ENCODE measurements at places on chromosomes 12 and 14. TPM values are rescaled to one million over a fixed set of nuclear protein-coding genes. Genes with fewer than 3 reads are reported as not detected.

GRCh38 chr14:77485901-77486678 is 12.5 kb downstream of the ISM2 start:
- DNase-seq, result no peak
- H3K4me3 ChIP-seq, result no peak overlapping the region

ACRBP gene
- total RNA-seq, result 3.9 TPM

TPPP2 gene
- total RNA-seq, result not detected

HOTAIR gene
- total RNA-seq, result not detected

- H3K27ac ChIP-seq, result no peak overlapping the region
- no peak for DNase-seq
- H3K4me3 ChIP-seq, result no peak overlapping the region
- H3K4me1 ChIP-seq, result no peaks in the 10 kb centered on the region
Observed at GRCh38 chr14:21860172-21860571, 186.6 kb upstream of the OR4E1 start.

DNA sequence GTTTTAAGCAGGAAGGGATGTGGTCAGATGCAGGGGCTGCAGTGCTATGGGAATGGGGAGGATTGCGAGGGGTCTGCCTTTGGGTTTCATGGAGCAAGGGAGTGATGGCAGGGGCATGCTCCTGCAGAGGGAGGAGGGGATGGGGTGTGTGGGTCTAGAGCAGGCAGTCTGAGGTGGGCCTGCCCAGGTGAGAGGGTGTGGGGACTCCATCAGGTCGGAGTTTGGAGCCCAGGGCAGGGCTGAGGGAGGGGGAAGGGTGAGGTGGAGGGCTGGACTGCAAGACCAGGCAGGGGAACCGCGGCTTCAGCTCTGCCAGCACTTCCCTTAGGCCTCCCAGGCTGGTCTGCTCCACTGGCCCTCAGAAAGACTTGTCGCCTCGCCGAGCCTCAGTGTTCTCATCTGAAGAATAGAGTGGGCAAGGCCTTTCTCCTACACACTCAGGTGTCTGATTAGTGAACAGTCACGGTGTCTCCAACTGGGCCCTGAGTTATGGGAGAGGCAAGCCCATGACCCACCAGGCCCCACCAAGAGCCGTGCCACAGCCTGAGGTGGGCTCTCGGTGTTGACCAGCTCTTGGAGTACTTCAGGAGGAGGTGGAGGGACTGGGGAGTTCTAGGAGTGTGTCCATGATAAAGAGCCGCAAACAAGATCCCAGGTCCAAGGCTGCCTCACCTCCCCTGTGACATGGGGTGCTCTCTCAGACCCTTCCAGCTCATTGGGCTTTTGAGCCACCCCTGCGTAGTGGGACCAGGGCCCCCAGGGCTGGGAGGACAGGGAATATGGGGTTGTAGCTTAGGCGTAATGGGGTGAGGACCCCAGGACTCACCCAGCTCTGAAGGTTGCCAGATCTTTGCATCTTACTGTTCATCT is 20.1 kb upstream of the KRT80 start:
- no peaks in the 10 kb centered on the region for H3K27me3 ChIP-seq
- H3K36me3 ChIP-seq, result no peaks in the 10 kb centered on the region
- no peak overlapping the region for H3K27ac ChIP-seq
- no peak overlapping the region for H3K4me3 ChIP-seq
- H3K4me1 ChIP-seq, result peaks cover 42% of the 10 kb centered on the region
- no peak for DNase-seq

GUCY2C gene
- total RNA-seq, result 0.10 TPM

GRCh38 chr12:14961466-14962152 is at the start of gene ARHGDIB:
ARHGDIB (minus strand) TSS chr12:14961601; CDS start chr12:14950712, 10,889 bp downstream.
- no peaks in the 10 kb centered on the region for H3K27me3 ChIP-seq
- H3K4me1 ChIP-seq, result no peaks in the 10 kb centered on the region
- H3K36me3 ChIP-seq, result no peaks in the 10 kb centered on the region
- H3K27ac ChIP-seq, result no peak within 1 kb of the TSS
- peak within 1 kb of the TSS; percentile 26 for H3K4me3 ChIP-seq
- DNase-seq, result no peak

VASH1 gene
- total RNA-seq, result 26.9 TPM

GRCh38 chr14:77055981-77056380 is 27.5 kb upstream of the IRF2BPL start:
- H3K27me3 ChIP-seq, result no peaks in the 10 kb centered on the region
- no peaks in the 10 kb centered on the region for H3K36me3 ChIP-seq

GRCh38 chr14:24798911-24799462 is 165.0 kb upstream of the GZMB start:
- no peaks in the 10 kb centered on the region for H3K4me1 ChIP-seq
- no peak for DNase-seq

- DNase-seq, result no peak
- no peaks in the 10 kb centered on the region for H3K4me1 ChIP-seq
- H3K27ac ChIP-seq, result no peak overlapping the region
- H3K4me3 ChIP-seq, result no peak overlapping the region
- H3K27me3 ChIP-seq, result no peaks in the 10 kb centered on the region
Observed at GRCh38 chr12:64004641-64005040, 160.1 kb downstream of the SRGAP1 start.

- no peak overlapping the region for H3K4me3 ChIP-seq
- H3K4me1 ChIP-seq, result peaks cover 34% of the 10 kb centered on the region
- H3K27me3 ChIP-seq, result no peaks in the 10 kb centered on the region
- DNase-seq, result no peak
Observed at GRCh38 chr12:3195859-3196483, 118.8 kb downstream of the TSPAN9 start.

PLXNC1 gene
- 53.3 TPM for total RNA-seq

INSM2 gene
- 0.17 TPM for total RNA-seq

GRCh38 chr14:59852350-59852749 is 18.2 kb downstream of the RTN1 start:
- H3K27me3 ChIP-seq, result no peaks in the 10 kb centered on the region
- H3K4me3 ChIP-seq, result no peak overlapping the region
- no peak for DNase-seq
- no peak overlapping the region for H3K27ac ChIP-seq
- H3K4me1 ChIP-seq, result no peaks in the 10 kb centered on the region

FAM181A gene
- total RNA-seq, result 3.5 TPM

DNA sequence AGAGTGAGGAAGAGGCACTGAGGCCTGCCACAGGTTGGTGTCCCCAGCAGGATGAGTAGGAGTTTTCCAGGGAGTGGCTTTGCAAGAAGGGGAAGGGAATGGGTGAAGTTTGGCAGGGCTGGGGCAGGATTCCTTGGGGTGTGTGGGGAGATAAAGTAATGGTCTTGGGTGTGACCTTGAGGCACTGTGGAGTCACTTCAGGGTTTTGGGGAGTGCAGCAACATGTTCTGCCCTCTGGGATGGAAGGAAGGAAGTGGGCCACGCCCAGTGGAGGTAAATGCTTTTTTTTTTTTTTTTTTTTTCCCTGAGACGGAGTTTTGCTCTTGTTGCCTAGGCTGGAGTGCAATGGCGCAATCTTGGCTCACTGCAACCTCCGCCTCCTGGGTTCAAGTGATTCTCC is 108.9 kb downstream of the ADCK1 start:
- H3K27me3 ChIP-seq, result no peaks in the 10 kb centered on the region
- no peak overlapping the region for H3K27ac ChIP-seq
- DNase-seq, result no peak
- H3K4me3 ChIP-seq, result no peak overlapping the region
- peaks cover 17% of the 10 kb centered on the region for H3K4me1 ChIP-seq

CDH24 gene
- 17.1 TPM for total RNA-seq

GRCh38 chr12:108690191-108690518 is 41.2 kb downstream of the CORO1C start:
- DNase-seq, result no peak
- no peak overlapping the region for H3K4me3 ChIP-seq
- peak overlapping the region; percentile 99 for H3K27ac ChIP-seq

DNA sequence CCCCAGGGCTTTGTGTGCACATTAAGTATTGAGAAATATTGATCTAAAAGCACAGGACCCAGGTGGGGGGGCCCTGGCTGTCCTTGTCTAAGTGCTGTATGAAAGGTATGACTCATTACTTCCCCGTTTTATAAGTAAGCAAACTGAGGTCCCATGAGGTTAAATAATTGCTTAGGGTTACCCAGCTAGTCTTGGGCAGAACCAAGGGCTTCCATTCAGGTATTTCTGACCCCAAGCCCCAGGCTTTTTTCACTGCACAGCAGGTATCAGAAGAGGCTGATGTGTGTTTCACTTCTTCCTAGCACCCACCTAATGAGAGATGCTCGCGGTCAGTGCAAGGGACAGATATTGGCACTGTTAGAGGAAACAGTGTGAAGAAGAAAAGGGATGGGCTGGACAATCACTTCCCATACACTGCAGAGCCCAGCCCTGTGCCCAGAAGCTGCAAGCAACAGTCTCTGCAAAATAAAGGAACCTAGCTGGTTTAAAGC is 4.7 kb upstream of the TC2N start:
- H3K36me3 ChIP-seq, result no peaks in the 10 kb centered on the region
- no peak overlapping the region for H3K4me3 ChIP-seq
- no peak overlapping the region for H3K27ac ChIP-seq
- no peak for DNase-seq

GRCh38 chr14:55128386-55129085 is 516 bp upstream of the LGALS3 start:
- peaks cover 27% of the 10 kb centered on the region for H3K27me3 ChIP-seq
- H3K4me1 ChIP-seq, result peaks cover 10% of the 10 kb centered on the region
- H3K27ac ChIP-seq, result no peak overlapping the region
- DNase-seq, result no peak
- H3K36me3 ChIP-seq, result no peaks in the 10 kb centered on the region
- H3K4me3 ChIP-seq, result peak overlapping the region; percentile 22

- DNase-seq, result no peak
- H3K27me3 ChIP-seq, result no peaks in the 10 kb centered on the region
- no peak overlapping the region for H3K27ac ChIP-seq
- H3K36me3 ChIP-seq, result no peaks in the 10 kb centered on the region
- peaks cover 4% of the 10 kb centered on the region for H3K4me1 ChIP-seq
- H3K4me3 ChIP-seq, result no peak overlapping the region
Observed at GRCh38 chr12:118307069-118307954, 65.4 kb downstream of the TAOK3 start.

GRCh38 chr14:64208981-64209380 is 85.2 kb downstream of the ESR2 start:
- no peak overlapping the region for H3K27ac ChIP-seq
- no peaks in the 10 kb centered on the region for H3K27me3 ChIP-seq
- H3K4me3 ChIP-seq, result no peak overlapping the region

SLCO1B1 gene
- total RNA-seq, result 0.06 TPM

DNA sequence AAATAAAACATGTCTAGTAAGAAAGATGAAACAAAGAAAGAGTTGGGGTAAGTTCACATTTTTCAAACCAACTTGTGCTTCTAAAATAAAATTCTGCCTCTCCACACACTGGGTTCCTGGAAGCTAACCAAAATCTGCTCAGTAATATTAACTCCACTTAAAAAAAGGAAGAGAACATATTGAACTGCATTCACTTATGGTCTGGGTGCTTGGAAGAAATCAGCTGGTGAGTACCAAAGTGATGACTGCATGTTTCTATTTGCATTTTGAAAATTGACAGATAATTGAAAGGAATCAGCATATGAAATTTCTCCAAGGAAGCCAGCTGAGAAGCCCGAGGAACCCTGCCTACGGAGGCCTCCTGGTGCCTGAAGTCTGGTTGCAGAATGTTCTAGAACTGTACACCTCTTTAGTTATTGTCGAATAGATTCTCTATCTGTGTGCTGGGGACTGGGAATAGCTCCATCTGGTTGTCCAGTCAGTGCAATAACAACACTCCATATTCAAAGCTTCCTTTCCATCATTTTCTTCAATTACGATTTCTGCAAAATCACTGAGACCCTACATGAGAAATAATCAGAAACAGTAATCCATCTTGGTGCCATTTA is 836.1 kb downstream of the VRK1 start:
- no peaks in the 10 kb centered on the region for H3K36me3 ChIP-seq
- no peak overlapping the region for H3K4me3 ChIP-seq
- no peaks in the 10 kb centered on the region for H3K27me3 ChIP-seq
- no peak overlapping the region for H3K27ac ChIP-seq
- H3K4me1 ChIP-seq, result peaks cover 3% of the 10 kb centered on the region

- no peak overlapping the region for H3K4me3 ChIP-seq
- no peaks in the 10 kb centered on the region for H3K27me3 ChIP-seq
- no peaks in the 10 kb centered on the region for H3K36me3 ChIP-seq
- H3K4me1 ChIP-seq, result no peaks in the 10 kb centered on the region
- DNase-seq, result no peak
Observed at GRCh38 chr12:70929029-70929428, 8.5 kb upstream of the PTPRR start.

- peak overlapping the region; percentile 10 for H3K27ac ChIP-seq
- peak; percentile 38 for DNase-seq
- H3K4me3 ChIP-seq, result no peak overlapping the region
Observed at GRCh38 chr12:120841525-120841924, 62.6 kb downstream of the SPPL3 start.

- no peak for DNase-seq
- no peak overlapping the region for H3K27ac ChIP-seq
- no peaks in the 10 kb centered on the region for H3K36me3 ChIP-seq
- H3K4me3 ChIP-seq, result no peak overlapping the region
- H3K27me3 ChIP-seq, result no peaks in the 10 kb centered on the region
Observed at GRCh38 chr12:6262623-6263022, 47.9 kb upstream of the PLEKHG6 start.
